ENCODE measurements at places on chromosomes 5 and 9.
A peak's percentile ranks its signal among the peaks of the same experiment; 100 is the strongest.

- peak; percentile 69 for DNase-seq
Measured at GRCh38 chr5:149442563-149443182, 63.6 kb upstream of the IL17B start.

DNA sequence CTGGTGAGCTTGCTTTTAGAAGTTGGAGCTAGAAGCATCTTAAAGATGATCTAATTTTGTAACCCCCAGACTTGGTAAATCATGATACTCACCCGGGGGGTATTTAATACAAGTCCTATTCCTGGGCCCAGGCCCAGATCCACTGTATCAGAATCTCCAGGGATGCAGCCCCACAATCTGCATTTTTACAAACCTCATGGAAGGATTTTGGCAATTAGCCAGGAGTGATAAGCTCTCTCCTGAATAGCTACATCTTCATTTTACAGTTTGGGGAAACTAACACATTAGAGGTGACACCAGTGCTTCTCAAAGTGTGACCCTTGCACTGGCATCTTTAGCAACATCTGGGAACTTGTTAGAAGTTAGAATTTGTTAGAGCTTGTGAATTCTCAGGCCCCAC, 31.2 kb upstream of the OTP start:
- DNase-seq: no peak

GRCh38 chr9:126624912-126625311, 11.2 kb downstream of the LMX1B start:
- DNase-seq: no peak

GRCh38 chr9:87883990-87884389, 1.3 kb downstream of the SPATA31E1 start:
- no peak for DNase-seq

- no peak for DNase-seq
Measured at GRCh38 chr9:117490199-117490598, 75.3 kb upstream of the ASTN2 start.

DNA sequence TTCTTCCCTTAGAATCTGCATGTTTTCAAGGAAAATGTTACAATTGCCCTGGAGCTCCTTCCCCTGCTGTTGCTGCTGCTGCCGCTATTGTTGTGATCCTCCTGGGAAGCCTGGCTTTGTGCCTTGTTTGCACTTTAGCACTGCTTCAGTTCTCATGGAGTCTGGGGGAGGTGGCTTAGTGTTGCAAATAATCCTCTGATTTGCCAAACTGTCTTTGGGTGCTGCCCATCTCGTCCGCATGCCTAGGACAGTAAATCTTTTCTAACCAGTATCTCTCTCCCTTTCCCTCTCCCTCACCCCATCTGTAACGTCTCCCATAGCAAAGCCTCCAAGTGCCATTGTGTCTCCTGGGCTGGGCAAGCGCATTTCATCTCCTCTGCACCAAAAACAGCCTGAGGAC, 30.3 kb downstream of the FAM240B start:
- no peak for DNase-seq

GRCh38 chr5:146111409-146111808, 6.0 kb upstream of the PLAC8L1 start:
- DNase-seq: no peak

GRCh38 chr5:114789773-114790402, 379.8 kb downstream of the TRIM36 start:
- no peak for DNase-seq

GRCh38 chr5:175713930-175714329, 56.1 kb downstream of the HRH2 start:
- no peak for DNase-seq

DNA sequence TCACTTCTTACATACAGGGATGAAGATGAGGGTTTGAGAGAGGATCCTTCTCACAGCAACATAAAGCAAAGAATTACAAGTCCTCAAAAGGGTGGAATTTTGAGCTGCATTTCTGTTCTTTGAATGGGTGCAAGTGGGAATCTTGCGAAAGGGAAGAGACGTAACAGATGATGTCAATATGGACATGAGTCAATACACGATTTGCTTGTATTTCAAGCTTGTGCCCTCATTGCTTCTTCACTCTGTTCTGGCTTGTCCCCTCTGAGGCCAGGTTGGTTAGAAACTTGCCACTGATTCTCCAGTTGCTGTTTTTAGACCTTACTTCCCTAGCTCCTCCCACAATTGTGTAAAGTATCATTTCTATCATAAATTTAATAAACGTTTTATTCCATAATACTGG, 104.8 kb upstream of the CLINT1 start:
- DNase-seq: no peak

GRCh38 chr5:53481887-53482716, 1.7 kb downstream of the FST start:
- DNase-seq: no peak

GRCh38 chr5:56668996-56669395, 146.4 kb upstream of the MAP3K1 start:
- DNase-seq: no peak

GRCh38 chr5:124706729-124707361, 39.6 kb downstream of the ZNF608 start:
- no peak for DNase-seq

- no peak for DNase-seq
Measured at GRCh38 chr5:66892716-66893115, 296.5 kb downstream of the MAST4 start.

DNA sequence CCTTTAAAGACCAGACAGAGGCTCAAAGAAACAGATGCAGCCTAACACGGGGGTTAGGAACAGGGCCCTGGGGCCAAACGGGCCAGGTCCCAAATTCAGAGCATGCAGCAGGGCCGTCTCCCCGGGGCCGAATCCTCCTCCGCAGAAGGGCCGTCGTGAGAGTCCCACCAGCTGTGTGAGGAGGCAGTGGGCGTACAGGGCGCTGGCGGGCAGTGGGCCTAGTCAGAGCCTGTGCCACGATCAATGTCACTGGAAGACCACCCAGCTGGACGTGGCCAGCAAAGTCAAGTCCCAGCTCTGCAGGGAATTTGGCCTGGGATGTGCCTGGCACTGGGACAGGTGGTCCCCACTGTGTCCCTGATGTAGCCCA, 15.8 kb upstream of the FCN2 start:
- DNase-seq: no peak

All from hypothalamus (tissue), 51 donors.